IPS DF 19.7 (cell line): ENCODE measurements at places on chromosomes 1 and 21.

GRCh38 chr1:162357681-162358266, 18.9 kb downstream of the SPATA46 start:
- peak; percentile 28 for DNase-seq

DNA sequence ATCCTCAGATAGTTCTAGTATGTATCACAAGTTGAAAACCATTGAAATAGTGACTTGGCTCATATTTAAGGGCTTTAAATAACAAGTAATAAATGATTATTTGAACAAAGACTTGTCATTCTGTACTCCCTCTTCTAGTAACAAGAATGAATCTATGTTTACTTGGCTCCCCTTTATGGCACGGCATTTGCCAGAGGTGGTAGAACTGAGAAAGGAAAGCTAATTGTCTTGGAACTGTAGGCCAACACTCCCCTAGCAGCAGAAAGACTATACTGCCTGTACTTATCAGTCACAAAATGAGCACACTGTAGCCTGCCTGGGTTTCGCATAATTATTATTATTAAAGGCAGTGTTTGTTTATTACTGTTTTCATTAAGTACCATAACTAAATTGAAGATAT, 29.6 kb upstream of the SMYD2 start:
- DNase-seq: no peak

DNA sequence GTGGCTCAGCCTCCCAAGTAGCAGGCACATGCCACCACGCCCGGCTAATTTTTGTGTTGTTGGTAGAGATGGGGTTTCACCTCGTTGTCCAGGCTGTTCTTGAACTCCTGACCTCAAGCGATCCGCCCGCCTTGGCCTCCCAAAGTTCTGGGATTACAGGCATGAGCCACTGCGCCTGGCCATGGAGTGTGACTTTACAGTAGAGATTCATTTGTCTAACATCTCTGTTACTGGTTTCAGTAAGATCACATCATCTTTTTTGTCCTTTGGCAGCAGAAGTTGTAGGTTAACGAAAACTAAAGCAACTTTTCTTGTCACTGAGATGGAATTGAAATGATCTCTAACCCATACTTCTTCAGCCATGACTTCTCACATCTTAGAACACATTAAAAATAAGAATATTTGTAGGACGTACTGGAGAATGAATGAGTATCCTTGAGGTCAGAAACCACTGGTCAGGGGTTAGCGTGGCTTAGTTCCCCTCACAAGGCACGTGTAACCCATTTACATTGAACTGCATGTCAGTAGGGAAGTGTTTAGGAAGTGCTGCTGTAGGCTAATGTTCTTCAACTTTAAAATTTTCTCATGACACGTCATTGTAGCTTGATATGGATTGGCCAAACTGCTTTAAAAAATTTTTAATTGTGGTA, 75.9 kb downstream of the CAMTA1 start:
- DNase-seq: no peak

GRCh38 chr1:5140962-5141361, 486.6 kb downstream of the AJAP1 start:
- DNase-seq: no peak

DNA sequence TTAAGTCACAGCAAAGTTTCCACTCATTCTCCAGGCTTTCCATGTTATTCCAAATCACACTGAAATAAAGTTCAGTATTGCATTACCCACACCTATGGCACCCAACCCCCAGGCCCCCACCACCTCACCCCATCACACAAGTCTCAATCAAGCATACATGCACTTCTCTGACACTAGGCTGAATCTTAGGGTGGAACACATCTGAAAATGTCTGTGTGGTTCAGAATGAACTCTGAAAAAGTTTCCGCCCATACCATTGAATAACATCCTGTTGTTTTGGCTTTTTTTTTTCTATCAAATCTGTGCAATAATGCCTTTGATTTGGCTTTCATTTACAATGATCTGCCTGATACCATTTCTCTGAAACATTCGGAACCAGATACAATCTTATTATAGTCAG, 25.8 kb upstream of the LRRC8C start:
- DNase-seq: no peak

DNA sequence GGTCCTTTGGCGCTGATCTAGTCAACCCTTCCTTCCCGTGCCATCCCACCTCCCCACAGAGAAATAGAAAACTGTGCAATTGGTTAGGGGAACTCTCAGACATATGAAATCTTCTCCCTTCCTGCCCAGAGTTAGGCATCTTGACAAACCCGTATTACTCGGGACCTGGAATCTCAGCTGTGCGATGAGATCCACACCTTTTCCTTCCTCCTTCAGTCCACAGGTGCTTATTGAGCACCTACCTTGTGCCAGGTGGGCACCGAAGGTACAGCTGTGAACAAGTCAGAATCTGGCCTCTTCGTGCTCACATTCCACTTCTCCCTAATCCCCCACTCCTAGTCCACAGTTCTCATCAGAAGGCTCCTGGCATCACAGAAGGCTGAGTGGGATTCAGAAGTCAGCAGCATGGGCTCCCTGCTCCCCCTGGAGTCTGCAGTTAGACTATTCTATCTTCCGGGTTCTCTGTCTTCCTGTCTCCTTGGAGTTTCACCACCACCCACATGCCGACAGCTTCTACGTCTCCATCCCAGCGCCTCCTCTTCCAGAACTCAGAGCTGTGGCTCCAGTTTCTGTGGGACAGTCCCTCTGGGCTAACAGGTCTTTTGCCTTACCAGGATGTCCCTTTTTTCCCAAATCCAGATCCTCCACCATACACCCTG, 23.0 kb downstream of the KNCN start:
- no peak for DNase-seq

DNA sequence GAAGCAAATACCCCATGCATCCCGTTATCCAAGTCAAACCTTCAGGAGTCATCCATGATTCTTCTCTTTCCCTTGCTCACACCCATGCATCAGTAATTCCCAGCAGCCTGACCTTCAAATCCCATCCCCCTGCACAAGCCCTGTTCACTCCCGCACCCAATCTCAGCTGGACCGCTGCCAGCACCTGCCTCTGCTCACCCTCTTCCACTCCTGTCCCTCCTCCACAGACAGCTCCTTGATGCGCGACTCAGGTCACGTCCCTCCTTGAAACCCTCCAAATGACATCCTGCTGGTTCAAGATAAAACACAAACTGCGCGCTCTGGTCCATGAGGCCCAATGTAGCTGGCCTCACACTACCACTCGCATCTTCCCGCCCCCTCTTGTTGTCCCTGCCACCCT, 43.4 kb upstream of the MPZL1 start:
- no peak for DNase-seq

GRCh38 chr1:202562444-202563060, 147.7 kb downstream of the SYT2 start:
- no peak for DNase-seq
